Caco-2 (cell line): ENCODE measurements at places on chromosomes 13 and 19.

GRCh38 chr19:858868-859843 is at the start of gene CFD:
Gene CFD, plus strand, starts transcription at chr19:859664. Its CDS starts 26 bp downstream, at chr19:859690.
- H3K27ac ChIP-seq, result no peak within 1 kb of the TSS
- DNase-seq, result no peak
- H3K36me3 ChIP-seq, result no peaks in the 10 kb centered on the region
- H3K4me1 ChIP-seq, result 0 out of 2 replicates have a peak, but pooled peaks cover 4% of the 10 kb centered on the region
- peak within 1 kb of the TSS; percentile 35 for H3K4me3 ChIP-seq
- no peaks in the 10 kb centered on the region for H3K27me3 ChIP-seq

DNA sequence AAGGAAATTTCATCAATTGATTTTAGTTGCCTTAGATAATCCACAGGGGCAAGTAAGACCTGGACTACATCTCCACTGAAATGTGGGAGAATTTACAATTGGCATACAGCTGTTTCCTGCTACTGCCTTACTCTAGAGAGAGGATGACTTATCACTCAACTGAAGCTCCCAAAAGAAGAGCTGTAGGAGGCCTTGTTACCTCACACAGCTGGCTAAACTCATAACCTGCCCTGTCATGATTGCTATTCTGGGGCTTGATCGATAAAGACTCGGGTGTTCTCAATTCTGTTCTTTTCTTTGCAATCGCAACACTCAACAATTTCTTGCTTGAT is 1396.4 kb downstream of the EFNB2 start:
- H3K27me3 ChIP-seq, result no peaks in the 10 kb centered on the region
- H3K27ac ChIP-seq, result no peak overlapping the region
- no peaks in the 10 kb centered on the region for H3K36me3 ChIP-seq
- DNase-seq, result no peak
- H3K4me1 ChIP-seq, result no peaks in the 10 kb centered on the region

GRCh38 chr13:35646056-35646774 is 169.7 kb upstream of the MAB21L1 start:
- no peaks in the 10 kb centered on the region for H3K27me3 ChIP-seq
- H3K4me3 ChIP-seq, result no peak overlapping the region
- no peak for DNase-seq
- H3K36me3 ChIP-seq, result no peaks in the 10 kb centered on the region

- H3K27me3 ChIP-seq, result no peaks in the 10 kb centered on the region
- H3K4me1 ChIP-seq, result no peaks in the 10 kb centered on the region
- no peak overlapping the region for H3K4me3 ChIP-seq
- no peak overlapping the region for H3K27ac ChIP-seq
Observed at GRCh38 chr13:109910194-109910593, 123.8 kb upstream of the IRS2 start.

- H3K4me3 ChIP-seq, result no peak overlapping the region
- H3K27ac ChIP-seq, result no peak overlapping the region
- no peaks in the 10 kb centered on the region for H3K36me3 ChIP-seq
Observed at GRCh38 chr13:80055847-80056246, 285.1 kb downstream of the SPRY2 start.

DNA sequence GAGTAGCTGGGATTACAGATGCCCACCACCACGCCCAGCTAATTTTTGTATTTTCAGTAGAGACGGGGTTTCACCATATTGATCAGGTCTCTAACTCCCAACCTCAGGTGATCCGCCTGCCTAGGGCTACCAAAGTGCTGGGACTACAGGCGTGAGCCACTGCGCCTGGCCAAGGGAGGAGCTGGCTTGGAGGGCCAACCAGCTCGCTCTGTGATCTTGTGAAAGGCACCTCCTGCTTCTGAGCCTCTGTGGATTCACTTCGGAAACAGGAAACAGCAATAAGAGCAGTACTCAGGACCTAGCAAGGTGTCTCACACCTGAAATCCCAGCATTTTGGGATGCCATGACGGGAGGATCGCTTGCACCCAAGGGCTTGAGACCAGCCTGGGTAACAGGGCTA is 2.0 kb upstream of the ELL start:
- no peaks in the 10 kb centered on the region for H3K36me3 ChIP-seq
- H3K27me3 ChIP-seq, result no peaks in the 10 kb centered on the region
- H3K4me3 ChIP-seq, result no peak overlapping the region
- no peak for DNase-seq
- peaks cover 5% of the 10 kb centered on the region for H3K4me1 ChIP-seq

DNA sequence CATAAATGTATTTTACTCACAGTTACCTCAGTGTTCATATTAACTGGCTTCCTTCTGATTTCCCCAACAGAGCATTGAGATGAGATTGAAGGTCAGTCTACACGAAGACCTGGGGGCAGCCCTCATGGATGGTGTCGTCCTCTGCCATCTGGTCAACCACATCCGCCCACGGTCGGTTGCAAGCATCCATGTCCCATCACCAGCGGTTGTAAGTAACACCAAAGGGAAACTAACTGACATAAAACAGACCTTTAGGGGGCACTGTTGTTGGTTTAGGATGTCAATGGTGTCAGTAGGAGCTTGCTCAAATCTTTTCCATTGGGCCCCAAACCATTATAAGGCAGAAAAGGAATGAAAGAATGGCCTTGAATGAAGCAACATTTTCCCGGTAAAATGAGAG is 68.2 kb downstream of the ESD start:
- H3K4me3 ChIP-seq, result no peak overlapping the region
- H3K36me3 ChIP-seq, result no peaks in the 10 kb centered on the region; the same call in none of the 2 replicates
- no peaks in the 10 kb centered on the region for H3K27me3 ChIP-seq
- H3K27ac ChIP-seq, result no peak overlapping the region
- H3K4me1 ChIP-seq, result peaks cover 12% of the 10 kb centered on the region

GRCh38 chr13:44414716-44415115 is 41.1 kb downstream of the SERP2 start:
- no peak overlapping the region for H3K27ac ChIP-seq
- no peaks in the 10 kb centered on the region for H3K36me3 ChIP-seq
- no peak overlapping the region for H3K4me3 ChIP-seq
- no peaks in the 10 kb centered on the region for H3K27me3 ChIP-seq
- DNase-seq, result no peak

GRCh38 chr13:23667750-23668149 is 97.5 kb downstream of the TNFRSF19 start:
- H3K4me1 ChIP-seq, result no peaks in the 10 kb centered on the region
- H3K27me3 ChIP-seq, result no peaks in the 10 kb centered on the region

- no peaks in the 10 kb centered on the region for H3K4me1 ChIP-seq
- H3K27me3 ChIP-seq, result no peaks in the 10 kb centered on the region
- H3K27ac ChIP-seq, result no peak overlapping the region
- H3K4me3 ChIP-seq, result no peak overlapping the region
- no peaks in the 10 kb centered on the region for H3K36me3 ChIP-seq
Observed at GRCh38 chr13:34410678-34411077, 531.4 kb upstream of the NBEA start.

DNA sequence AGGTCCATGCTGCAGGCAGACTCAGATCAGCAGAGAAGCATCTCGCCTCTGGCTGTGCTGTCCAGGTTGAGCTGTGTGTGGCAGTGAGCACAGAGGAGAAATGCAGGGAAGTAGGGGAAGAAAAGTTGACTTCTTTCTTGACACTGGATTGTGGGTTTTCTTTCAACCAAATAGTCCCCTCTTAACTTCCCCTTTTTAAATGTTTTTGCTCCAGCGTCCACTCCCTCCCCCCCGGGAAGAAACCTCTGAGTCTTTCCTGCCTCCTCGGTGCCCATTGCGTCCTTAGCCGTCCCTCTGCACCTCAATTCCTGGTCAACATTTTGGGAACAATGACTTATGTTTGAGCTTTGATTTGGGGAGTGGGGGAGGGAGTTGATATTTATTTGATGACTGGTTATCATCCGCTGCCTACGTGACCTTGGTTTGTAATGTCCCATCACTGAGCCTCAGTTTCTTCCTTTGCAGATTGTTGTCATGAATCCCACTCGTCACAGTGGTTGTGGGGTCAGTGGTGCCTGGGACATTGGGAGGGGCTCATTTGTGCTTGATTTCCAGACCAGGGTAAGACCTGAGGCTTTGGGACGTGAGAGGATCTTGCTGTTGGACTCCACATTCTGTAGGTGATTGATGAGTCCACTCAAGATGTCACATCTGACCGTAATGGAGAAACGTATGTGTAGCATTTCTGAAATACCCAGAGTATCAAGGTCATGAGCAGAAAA is at the start of gene LILRB2:
LILRB2 (minus strand) TSS at position 104 of the 722 bp plus-strand sequence. CDS start 614 bp downstream, outside the sequence.
- H3K4me3 ChIP-seq, result no peak within 1 kb of the TSS
- H3K27ac ChIP-seq, result no peak within 1 kb of the TSS

GRCh38 chr19:50556282-50557008 is 11.8 kb downstream of the LRRC4B start:
- DNase-seq, result peak; percentile 92
- H3K4me3 ChIP-seq, result peak overlapping the region; percentile 45
- H3K27me3 ChIP-seq, result no peaks in the 10 kb centered on the region; the same call in 1 of the 2 replicates
- peak overlapping the region; percentile 20 for H3K27ac ChIP-seq

GRCh38 chr13:66803013-66803807 is 426.9 kb downstream of the PCDH9 start:
- no peak for DNase-seq
- no peaks in the 10 kb centered on the region for H3K27me3 ChIP-seq
- H3K4me3 ChIP-seq, result no peak overlapping the region
- H3K4me1 ChIP-seq, result no peaks in the 10 kb centered on the region
- H3K27ac ChIP-seq, result no peak overlapping the region

- DNase-seq, result no peak
- no peaks in the 10 kb centered on the region for H3K36me3 ChIP-seq
- no peaks in the 10 kb centered on the region for H3K27me3 ChIP-seq
- H3K27ac ChIP-seq, result no peak overlapping the region
- H3K4me3 ChIP-seq, result no peak overlapping the region
Observed at GRCh38 chr13:44952671-44953070, 36.6 kb downstream of the NUFIP1 start.

GRCh38 chr13:81142306-81142999 is 801.5 kb upstream of the SPRY2 start:
- peaks cover 67% of the 10 kb centered on the region for H3K4me1 ChIP-seq
- no peak overlapping the region for H3K4me3 ChIP-seq
- peak overlapping the region; percentile 85 for H3K27ac ChIP-seq
- no peaks in the 10 kb centered on the region for H3K27me3 ChIP-seq

GRCh38 chr19:32453736-32454135 is 48.2 kb downstream of the DPY19L3 start:
- no peaks in the 10 kb centered on the region for H3K27me3 ChIP-seq
- no peaks in the 10 kb centered on the region for H3K4me1 ChIP-seq
- H3K36me3 ChIP-seq, result no peaks in the 10 kb centered on the region; the same call in 1 of the 2 replicates
- H3K27ac ChIP-seq, result no peak overlapping the region
- H3K4me3 ChIP-seq, result no peak overlapping the region
- no peak for DNase-seq

- no peaks in the 10 kb centered on the region for H3K27me3 ChIP-seq
- H3K4me3 ChIP-seq, result peak overlapping the region; percentile 38
- H3K36me3 ChIP-seq, result no peaks in the 10 kb centered on the region
- no peak for DNase-seq
- peak overlapping the region; percentile 93 for H3K27ac ChIP-seq
- H3K4me1 ChIP-seq, result peaks cover 55% of the 10 kb centered on the region
Observed at GRCh38 chr19:13849991-13850909, 26.7 kb upstream of the NANOS3 start.

DNA sequence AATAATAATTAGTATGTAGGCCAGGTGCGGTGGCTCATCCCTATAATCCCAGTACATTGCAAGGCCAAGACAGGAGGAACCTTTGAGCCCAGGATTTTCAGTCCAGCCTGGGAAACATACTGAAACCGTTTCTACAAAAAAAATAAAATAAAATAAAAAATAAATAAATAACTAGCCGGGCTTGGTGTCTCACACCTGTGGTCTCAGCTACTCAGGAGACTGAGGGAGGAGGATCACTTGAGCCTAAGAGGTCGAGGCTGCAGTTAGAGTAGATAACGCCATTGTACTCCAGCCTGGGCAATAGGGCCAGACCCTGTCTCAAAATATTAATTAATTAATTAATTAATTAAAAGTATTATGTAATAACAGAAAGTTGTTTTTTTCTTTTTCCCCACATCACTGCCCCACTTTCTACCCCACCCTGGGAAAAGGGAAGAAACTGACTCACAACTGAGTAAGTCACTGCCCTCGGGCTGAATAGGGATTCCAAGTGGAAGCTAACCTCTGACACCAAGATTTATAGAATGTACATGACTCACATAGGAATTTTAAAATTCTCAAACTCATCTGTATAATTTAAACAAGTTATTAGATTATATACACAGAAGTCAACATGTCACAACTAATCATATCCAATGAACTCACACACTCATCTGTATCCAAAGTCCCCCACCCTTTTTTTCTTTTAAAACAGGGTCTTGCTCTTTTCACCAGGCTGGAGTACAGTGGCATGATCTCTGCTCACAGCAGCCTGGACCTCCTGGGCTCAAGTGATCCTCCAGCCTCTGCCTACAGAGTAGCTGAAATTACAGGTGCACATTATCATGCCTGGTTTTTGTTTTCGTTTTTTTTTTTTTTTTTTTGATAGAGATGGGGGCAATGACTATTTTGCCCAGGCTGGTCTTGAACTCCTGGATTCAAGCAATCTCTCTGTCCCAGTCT is 12.5 kb downstream of the ZNF611 start:
- peaks cover 29% of the 10 kb centered on the region for H3K4me1 ChIP-seq
- H3K36me3 ChIP-seq, result peaks cover 8% of the 10 kb centered on the region; the same call in 1 of the 2 replicates
- no peak for DNase-seq
- peak overlapping the region; percentile 80 for H3K27ac ChIP-seq
- no peaks in the 10 kb centered on the region for H3K27me3 ChIP-seq
- H3K4me3 ChIP-seq, result no peak overlapping the region

DNA sequence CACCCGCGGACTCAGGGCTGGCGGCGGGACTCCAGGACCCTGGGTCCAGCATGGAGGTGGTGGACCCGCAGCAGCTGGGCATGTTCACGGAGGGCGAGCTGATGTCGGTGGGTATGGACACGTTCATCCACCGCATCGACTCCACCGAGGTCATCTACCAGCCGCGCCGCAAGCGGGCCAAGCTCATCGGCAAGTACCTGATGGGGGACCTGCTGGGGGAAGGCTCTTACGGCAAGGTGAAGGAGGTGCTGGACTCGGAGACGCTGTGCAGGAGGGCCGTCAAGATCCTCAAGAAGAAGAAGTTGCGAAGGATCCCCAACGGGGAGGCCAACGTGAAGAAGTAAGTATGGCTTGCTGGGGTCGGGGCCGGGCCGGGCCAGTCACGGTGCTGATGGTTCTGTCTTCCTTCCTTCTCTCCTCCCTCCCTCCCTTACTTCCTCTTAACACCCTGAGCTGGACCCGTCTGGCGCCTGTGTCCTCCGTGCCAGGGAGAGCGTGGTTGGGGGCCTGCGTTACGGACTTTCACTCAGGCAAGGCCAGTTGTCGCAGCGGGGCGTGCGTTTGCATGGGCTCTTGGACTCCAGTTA is 1.4 kb downstream of the STK11 start:
- H3K27me3 ChIP-seq, result no peaks in the 10 kb centered on the region
- H3K4me3 ChIP-seq, result peak overlapping the region; percentile 71
- H3K4me1 ChIP-seq, result peaks cover 18% of the 10 kb centered on the region

GRCh38 chr13:97191142-97191541 is 31.0 kb upstream of the MBNL2 start:
- no peaks in the 10 kb centered on the region for H3K27me3 ChIP-seq
- H3K4me1 ChIP-seq, result peaks cover 36% of the 10 kb centered on the region
- no peak for DNase-seq

DNA sequence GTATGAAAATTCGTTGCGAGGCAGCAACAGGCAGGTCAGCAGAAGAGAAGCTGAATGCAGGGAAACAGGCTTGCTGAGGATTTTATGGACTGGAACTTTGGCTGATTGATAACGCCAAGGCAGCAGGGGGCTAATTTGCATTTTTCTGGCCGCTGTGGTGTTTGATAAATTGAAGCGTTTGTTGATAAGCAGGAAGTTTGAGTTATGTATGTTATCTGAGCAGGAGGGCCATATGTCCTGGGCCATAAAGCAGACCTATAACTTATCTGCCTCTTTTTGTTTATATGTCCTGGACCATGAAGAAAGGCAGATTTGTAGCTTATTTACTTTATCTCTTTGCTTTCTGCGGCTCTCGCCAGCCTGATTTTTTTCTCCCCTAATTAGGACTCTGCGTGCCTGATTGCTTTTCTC is 65.9 kb downstream of the ZNF627 start:
- DNase-seq, result no peak
- no peaks in the 10 kb centered on the region for H3K27me3 ChIP-seq
- H3K4me1 ChIP-seq, result no peaks in the 10 kb centered on the region
- no peak overlapping the region for H3K27ac ChIP-seq
- H3K4me3 ChIP-seq, result no peak overlapping the region
